GDM1 (cell line): ENCODE measurements at places on chromosomes 1 and 21.

DNA sequence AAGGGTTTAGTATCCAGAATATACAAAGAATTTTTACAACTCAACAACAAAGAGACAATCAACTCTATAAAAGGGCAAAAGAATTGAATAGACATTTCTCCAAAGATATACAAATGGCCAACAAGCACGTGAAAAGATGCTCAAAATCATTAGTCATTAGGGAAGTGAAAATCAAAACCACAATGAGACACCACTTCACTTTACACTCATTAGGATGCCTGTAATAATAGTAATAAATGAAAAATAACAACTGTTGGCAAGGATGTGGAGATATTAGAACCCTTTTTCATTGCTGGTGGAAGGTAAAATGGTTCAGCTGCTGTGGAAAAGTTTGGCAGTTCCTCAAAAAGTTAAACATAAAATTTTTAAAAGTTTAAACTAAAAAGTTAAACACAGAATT lies 7.0 kb upstream of the ABCD3 start:
- no peak for DNase-seq

- no peak for DNase-seq
Observed at GRCh38 chr1:23111600-23112535, 56.8 kb downstream of the LUZP1 start.

DNA sequence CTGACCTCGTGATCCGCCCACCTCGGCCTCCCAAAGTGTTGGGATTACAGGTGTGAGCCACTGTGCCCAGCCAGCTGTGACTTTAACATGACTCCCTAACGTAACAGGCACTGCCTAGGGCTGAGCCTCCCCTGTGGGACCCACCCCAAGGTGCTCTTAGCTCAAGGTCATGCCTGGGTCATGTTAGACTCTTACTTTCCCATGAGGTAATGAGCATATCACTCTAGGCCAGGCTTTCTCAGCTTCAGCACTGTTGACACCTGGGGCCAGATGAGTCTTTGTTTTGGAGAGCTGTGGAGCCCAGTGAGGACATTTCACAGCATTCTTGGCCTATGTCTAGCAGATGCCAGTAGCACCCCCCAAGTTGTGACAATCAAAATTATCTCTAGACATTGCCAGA lies 4.5 kb downstream of the NECAP2 start:
- no peak for DNase-seq

- no peak for DNase-seq
Observed at GRCh38 chr1:1420654-1421141, 378 bp downstream of the ANKRD65 start.

DNA sequence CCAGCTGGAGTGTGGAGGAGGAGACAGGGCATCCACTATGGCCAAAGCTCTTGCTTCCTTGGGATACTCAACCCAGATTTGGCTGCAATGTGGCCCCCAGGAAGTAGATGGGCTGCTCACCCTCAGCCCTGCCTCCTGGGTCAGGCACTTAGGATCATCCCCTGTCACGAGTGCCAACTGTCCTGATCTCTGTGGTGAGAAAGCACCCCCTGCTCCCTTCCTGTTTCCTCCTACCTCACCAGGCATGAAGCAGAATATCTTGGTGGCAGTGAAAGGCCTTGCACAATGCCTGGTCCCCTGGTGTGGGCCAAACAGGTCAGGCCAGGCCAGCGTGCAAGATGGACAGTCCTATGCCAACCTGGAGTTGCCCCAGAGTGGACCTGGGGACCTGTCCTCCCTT lies 211.7 kb downstream of the GRIK3 start:
- no peak for DNase-seq

- DNase-seq, result peak; percentile 17
Observed at GRCh38 chr1:95041491-95042165, 31.1 kb downstream of the ALG14 start.
